Activated CD4-positive, alpha-beta T cell treated with anti-CD3 and anti-CD28 coated beads for 24 hours (primary cell): ENCODE measurements at places on chromosomes 3 and 15.

- DNase-seq, result no peak
These were observed 26.2 kb downstream of the RHOA start for GRCh38 chr3:49385617-49386016.

DNA sequence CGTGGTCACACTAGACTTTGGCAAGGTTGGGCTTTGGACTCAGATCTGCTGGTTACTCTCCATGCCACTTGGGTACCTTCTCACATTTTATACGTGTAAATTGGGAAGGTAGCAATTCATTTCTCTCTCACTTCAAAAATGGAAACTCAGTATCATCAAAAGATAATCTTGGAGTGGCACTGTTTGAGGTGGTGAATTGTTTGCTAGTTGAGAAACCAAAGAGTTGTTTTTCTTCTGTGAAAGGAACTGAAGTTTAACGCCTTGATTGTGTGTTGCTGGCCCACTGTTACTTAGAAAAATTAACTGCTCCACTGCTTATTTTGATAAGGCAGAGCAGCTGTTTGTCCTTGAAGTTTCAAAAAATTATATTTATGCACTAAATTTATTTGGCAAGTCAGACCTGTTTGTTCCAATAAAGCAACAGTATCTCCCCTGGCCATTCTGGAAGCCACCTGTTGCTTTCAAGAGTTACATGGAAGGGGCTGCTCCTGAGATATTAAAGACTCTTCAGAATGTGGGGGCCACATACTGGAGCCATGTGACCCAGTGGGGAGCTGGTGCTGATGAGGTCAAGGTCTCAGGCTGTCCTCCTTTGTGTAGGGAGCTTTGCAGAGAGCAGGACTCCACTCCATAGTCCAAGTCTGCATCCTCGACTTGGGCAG lies 16.2 kb downstream of the PLCL2 start:
- no peak for DNase-seq

DNA sequence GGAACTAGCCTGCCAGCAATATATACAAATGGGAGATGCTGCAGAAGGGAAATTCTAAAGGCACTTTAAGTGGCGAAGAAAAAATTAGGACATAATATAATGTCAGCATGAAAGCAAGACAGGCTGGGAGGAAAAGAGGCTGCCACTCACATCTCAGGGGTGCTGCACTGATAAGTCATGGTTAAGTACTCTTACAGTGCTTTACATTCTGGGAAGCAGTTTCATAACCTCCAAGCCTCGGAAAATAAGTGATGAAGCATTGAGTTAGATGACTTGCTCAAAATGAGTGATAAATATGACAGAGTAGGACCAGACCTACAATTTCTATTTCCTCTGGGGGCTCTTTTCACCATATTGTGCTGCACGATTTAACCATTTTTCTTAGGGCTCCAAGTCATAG lies 109.0 kb downstream of the HERC1 start:
- no peak for DNase-seq

DNA sequence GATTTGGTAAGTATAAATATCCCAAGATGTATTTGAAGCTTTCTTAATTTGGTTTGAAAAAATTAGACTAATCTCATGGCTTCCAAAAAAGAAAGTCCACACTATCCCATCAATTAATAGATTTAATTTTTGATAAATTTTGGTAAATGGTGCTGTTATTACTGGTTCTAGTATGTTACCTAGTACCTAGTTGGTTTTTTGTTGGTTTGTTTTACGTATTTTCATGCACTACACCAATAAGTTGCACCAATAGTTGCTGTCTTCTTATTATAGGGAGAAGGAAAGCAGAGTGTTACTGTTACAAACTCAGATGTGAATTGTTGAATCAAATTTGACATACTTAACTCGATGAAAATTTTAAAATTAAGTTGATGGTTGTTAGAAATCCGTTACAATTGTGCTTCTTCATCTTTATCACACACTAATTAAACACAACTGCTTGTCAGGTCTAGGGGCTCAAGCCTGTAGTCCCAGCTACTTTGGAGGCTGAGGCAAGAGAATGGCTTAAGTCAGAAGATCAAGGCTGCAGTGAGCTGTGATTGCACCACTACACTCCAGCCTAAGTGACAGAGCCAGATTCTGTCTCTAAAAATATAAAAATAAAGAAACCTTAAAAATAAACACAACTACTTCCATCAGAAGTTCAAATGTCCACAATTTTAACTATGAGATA lies 23.1 kb upstream of the MBNL1 start:
- no peak for DNase-seq

GRCh38 chr3:171783626-171784025 lies 26.7 kb downstream of the PLD1 start:
- DNase-seq, result no peak

- DNase-seq, result no peak
These were observed 12.4 kb downstream of the TNK2 start for GRCh38 chr3:195895861-195896360.

- peak; percentile 7 for DNase-seq
These were observed 285.1 kb downstream of the LPP start for GRCh38 chr3:188439080-188439479.

DNA sequence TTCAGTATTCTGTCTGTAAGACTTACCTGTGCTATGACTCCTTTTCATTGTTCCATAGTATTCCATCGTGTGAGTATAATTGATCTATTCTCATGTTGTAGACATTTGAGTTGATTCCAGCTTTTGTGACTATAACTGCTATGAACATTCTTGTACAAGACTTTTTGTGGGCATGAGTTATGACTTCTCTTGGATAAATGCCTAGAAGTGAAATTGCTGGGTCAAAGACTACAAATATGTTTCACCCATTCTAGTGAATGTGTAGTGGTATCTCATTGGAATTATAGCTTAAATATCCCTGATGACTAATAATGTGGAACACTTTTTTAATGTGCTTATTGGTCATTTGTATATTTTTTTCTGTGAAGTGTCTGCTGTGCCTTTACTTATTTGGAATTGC lies 27.6 kb upstream of the NPHP3 start:
- DNase-seq, result no peak

DNA sequence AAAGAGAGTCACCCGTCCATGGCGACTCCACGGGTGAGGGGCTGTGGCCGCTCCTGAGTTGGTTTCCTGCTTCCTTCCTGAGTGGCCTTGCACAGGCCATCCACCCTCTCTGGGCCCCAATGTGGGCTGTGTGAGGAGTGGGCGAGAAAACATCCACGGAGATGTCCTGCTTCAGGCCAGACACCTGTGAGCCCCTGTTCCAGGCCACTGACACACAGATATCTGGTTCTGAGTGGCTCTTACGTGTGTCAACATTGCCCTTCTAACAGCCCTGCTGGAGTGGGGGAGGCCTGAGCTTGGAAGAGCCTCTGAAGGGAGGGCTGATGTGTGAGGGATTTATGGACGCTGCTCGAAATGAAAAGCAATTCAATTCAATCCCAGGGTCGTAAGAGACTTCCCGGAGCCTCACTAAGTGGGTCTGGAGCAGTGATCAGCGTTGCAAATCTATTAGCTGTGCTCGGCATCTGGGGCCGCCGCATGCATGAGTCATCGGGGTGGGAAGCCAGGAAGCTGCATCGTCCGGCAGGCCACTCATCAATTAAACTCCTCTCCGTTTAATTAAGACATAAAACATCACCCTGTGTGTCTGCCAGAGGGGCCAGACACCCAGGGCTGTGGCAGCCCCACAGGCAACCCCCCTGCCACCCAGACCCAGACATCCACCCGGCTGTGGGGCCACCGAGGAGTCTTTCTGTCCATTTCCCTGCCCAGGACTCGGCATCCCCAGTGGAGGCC lies 20.0 kb upstream of the PRR23E start:
- DNase-seq, result no peak

DNA sequence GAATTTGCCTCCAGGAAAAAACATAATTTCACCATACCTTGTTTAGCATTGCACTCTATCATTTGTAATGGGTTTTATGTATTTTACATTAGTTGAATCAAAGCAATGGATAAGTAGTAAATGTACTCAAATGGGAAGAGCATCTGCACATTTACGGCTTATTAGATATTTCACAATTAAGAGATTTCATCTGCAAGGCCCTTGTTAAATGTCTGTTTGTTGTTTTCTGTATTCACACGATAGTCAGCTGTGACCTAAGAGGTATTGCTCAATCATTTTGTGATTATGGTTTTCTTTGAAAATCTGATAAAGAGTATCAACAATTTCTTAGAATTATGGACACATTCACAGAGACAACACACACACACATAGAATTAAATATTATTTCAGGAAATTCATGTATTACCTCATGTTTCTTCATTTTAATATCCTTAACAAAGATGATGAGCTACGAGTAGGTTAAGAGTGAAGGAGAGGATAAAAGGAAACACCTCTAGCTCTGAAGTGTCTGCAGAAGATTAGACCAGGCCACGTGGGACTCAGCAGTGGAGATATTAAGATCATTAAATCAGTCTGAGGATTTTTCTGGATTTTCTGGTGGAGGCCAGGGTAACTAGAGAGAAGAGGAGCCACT lies 121.9 kb upstream of the POU1F1 start:
- no peak for DNase-seq

- no peak for DNase-seq
These were observed 620.2 kb downstream of the ZBBX start for GRCh38 chr3:166759736-166760513.

DNA sequence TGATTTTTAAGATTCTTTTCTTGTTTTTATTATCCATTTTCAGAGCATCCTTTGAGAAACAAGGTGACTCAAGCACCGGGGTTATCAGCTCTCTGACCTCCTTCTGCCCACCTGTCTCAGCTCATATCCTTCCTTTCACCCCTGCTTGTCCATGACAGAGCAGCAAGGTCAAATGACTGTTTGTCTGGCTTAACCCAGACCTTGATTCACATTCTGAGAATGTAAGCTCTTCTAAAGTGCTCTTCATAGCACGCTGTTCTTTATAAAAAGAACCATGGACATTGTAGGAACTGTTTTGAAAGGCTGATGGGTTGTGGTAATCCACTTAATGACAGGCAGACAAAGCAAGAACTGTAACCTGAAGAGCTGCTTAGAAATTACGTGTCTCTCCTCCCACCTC lies 122.5 kb downstream of the CHST2 start:
- no peak for DNase-seq

DNA sequence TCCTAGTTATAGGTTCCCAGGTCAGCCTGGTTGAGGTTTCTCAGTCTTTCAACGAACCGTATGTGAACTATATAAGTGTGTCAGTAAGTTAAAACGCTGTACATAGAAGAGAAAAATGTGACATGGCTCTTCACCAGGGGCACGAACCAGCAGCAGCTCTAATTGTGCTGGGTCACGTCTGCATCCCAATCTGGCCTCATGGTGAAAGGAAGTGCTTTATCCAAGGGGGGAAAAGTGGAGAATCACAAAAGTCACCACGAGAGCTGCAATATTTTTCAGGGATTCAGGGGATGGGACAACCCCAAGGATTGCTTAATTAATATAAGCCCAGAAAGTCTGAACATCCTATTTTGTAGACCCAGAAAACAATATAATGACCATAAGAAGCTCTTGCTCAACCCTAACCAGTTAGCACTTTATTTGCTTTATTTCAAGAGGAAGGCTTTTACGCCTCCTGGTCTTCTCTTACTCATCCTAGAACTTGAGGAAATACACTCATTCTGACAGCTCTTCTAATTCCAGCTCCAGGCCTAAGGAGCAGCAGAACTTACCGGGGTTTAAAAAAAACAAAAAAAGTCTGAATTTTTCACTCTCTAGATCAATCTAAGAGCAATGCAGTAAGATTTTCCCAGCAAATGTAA lies 16.5 kb downstream of the ANXA2 start:
- DNase-seq, result no peak

GRCh38 chr15:39176030-39176429 lies 404.8 kb upstream of the THBS1 start:
- DNase-seq, result no peak

- no peak for DNase-seq
These were observed 63.4 kb downstream of the CBLB start for GRCh38 chr3:105805404-105805803.

GRCh38 chr15:74170071-74170844 lies 3.3 kb upstream of the ISLR start:
- no peak for DNase-seq

- DNase-seq, result no peak
These were observed 195.8 kb downstream of the FHIT start for GRCh38 chr3:61055447-61055846.

DNA sequence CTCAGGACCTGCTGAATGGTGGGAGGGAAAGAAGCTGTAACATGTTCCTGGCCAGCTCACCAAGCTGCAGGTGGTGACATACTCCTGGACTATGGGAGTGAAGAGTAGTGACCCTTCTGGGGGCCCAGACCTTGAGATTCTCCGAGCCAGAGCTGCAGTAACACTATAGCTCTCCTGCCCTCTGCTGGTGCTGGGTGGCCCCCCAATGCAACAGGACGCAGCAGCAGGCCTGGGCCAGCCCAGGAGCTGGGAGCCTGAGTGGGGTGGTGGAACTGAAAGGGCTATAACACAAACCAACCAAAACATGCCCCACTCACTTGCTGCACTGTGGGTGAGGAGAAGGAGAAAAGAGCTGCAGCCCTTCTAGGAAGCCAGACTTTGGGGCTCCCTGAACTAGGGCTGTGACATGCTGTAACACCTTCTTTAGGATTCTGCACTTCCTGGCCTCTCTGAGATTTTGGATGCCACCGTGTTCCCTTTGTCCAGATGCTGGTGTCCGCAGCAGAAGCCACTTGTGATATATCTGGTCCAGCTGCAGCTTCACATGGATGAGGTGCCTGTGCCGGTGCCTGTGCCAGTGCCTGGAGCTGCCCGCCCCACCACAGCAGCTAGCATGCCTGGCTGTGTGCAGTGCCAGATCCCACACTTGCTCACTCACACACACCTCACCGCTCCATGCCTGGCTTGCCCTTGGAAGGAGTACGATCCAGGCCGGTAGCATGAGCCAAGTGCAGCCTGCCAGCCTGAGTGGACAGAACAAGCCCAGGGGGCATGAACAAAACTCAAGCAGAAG lies 636.8 kb upstream of the KCNMB2 start:
- no peak for DNase-seq

- no peak for DNase-seq
These were observed 393.5 kb upstream of the ARRDC4 start for GRCh38 chr15:97566961-97567360.

DNA sequence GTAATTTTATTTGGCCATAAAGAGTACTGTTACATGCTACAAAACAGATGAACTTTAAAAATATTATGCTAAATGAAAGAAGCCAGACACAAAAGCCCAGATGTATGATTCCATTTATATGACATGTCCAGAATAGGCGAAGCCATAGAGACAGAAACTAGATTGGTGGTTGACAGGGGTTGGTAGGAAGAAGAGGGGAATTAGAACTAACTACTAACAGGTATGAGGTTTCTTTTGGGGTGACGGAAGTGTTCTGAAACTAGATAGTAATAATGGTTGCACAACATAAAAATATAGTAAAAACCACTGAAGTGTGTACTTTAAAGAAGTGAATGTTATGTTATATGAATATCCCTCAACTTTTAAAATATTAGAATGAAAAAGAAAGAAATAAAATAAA lies 66.1 kb downstream of the GBE1 start:
- DNase-seq, result no peak

- DNase-seq, result no peak
These were observed 631 bp upstream of the MFGE8 start for GRCh38 chr15:88913850-88914169.

DNA sequence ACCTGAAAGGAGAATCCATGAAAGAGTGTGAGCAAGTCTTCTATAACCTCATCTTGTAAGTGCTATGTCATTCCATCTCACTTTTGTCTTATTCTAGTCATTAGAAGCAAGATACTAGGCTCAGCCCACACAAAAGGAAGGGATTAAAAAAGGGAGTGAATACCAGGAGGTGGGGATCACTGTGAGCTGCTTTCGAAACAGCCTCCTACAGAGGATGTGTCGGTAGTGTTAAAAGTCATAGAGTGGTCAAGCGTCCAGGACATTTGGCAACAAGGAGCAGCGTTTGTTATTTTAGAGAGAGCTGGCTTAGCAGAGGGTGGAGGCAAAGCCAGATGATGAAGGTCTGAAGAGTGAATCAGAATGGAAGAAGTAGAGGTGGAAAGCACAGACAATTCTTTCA lies 11.7 kb upstream of the ZNF148 start:
- DNase-seq, result no peak
